ENCODE measurements at places on chromosomes 16 and 17.

- no peak for DNase-seq
Measured at GRCh38 chr17:8059131-8059530, 20.3 kb downstream of the ALOX15B start.

DNA sequence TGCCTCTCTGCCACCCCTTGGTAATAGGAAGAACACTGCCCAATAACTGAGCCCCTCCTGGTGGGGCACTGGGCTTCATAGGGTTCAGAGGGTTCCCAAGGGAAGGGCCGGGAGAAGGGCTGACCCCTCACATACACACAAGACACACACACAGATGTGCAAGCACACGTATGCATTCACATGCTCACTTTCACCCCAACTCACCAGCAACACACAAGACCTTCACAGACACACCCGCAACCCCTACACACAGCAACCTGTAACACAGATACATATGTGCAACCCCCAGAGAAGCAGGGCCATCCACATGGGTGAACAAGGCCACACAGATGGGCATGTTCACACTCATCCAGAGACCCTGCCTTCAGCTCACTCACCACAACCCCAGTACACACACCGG, 225.1 kb downstream of the ZNF423 start:
- DNase-seq, result no peak

GRCh38 chr17:73166731-73167581, 2.1 kb downstream of the SSTR2 start:
- no peak for DNase-seq

GRCh38 chr16:24253192-24253591, 2.9 kb upstream of the CACNG3 start:
- peak; percentile 34 for DNase-seq

- no peak for DNase-seq
Measured at GRCh38 chr17:14672830-14673229, 371.9 kb downstream of the HS3ST3B1 start.

DNA sequence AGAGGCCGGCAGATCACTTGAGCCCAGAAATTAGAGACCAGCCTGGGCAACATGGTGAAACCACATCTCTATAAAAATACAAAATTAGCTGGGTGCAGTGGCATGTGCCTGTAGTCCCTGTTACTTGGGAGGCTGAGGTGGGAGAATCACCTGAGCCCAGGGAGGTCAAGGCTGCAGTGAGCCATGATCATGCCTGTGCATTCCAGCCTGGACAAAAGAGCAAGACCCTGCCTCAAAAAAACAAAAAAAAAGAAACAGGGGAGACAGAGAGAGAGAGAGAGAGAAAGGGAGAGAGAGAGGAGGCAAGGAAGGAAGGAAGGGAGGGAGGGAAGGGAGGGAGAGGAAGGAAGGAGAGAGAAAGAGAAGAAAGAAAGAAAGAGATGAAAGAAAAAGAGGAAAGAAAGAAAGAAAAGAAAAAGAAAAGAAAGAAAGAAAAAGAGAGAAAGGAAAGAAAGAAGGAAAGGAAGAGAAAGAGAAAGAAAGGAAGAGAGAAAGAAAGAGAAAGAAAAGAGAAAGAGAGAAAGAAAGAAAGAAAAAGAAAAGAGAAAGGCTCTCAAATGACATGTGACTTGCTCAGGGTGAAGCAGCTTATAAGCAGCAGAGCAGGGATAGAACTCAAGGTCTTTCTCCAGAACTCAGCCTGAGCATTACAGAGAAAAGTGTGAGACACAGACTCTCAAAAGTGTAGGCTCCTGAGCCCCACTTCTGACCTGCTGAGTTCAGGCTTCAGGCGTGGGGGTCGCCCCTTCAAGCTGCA, 15.5 kb downstream of the CX3CL1 start:
- DNase-seq, result no peak

GRCh38 chr16:11583889-11584565, 2.7 kb downstream of the LITAF start:
- DNase-seq, result no peak

- DNase-seq, result no peak
Measured at GRCh38 chr16:2512735-2513404, 882 bp upstream of the ATP6V0C start.

DNA sequence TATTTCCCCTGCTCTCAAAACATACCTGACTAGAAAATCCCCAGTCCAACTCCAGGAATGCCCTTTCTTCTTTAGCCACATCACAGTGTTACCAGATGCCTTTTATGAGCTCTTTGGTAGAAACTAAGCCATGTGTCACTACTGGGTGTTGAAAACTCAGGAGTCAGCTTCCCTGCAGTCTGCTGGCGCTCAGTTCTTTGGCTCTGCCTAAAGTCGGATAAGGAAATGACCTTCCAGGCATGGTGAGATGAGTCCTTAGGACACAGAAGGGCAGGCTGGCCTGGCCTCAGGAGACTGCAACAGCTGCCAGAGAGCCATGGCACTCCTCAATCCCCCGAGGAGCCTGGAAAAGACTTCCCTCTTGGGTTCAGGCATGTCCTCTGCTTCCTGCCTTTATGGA, 89.1 kb downstream of the CDH13 start:
- no peak for DNase-seq

DNA sequence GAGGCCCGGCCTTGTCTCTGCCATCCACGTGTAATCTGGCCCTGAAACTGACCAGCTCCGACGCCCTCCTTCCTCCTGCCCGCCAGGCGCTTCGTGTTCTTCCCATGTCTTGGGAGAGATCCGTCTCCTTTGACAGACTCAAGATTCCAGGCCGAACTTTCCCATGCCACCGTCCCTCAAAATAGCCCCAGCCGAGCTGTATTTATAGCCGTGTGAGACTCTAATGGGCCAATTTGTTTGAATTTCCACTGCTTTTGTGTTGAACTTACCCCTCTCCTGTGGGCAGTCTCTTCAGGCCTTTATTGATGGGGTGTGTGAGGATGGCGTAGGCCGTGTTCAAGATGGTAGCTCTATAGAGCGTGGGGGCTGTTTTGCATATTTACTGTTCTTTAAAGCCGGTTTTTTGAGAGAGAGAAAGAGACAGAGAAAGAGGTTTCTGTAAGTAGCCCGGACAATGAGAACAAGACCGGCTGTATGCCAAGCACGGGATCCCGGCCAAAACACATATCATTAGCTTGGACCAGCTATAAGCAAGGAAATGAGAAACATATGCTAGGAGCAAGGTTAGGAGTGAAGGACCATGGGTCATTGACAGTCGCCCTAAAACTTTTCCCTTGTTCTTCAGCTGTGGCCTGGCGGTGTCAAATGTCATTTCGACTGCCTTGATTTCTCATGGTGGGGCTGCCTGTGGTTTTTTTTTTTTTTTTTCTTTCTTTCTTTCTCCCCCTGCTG, 124.5 kb upstream of the ZFHX3 start:
- DNase-seq, result no peak

DNA sequence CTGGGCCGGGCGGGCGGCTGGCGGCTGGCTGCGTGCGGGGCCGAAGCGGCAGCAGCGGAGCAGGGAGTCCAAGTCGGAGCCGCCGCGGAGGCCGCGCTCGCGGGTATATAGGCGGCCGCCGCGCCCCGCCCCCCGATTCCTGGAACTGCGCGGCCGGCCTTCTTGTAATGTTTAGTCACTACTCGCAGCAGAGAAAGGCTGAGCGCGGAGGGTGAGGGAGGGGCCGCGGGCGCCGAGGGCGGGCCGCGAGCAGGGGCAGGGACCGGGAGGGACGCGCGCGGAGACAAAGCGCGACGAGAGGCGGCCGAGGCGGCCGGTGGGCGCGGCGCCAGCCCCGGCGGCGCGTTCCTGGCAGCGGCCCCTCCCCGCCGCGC, at the start of gene SOCS3:
SOCS3 (minus strand) TSS at position 81 of the 374 bp plus-strand sequence. CDS start 982 bp downstream, outside the sequence.
- DNase-seq, result peak; percentile 94

GRCh38 chr16:75130150-75130771, 13.7 kb upstream of the LDHD start:
- no peak for DNase-seq

- DNase-seq, result peak; percentile 85
Measured at GRCh38 chr16:85420501-85421337, 192.4 kb upstream of the GSE1 start.

- DNase-seq, result no peak
Measured at GRCh38 chr17:67322042-67322787, 44.2 kb downstream of the PSMD12 start.

- DNase-seq, result no peak
Measured at GRCh38 chr17:6106212-6106611, 36.0 kb downstream of the WSCD1 start.

GRCh38 chr16:1010251-1010650, 28.7 kb downstream of the SOX8 start:
- DNase-seq, result no peak

- DNase-seq, result no peak
Measured at GRCh38 chr16:87924811-87925670, 11.3 kb downstream of the CA5A start.

GRCh38 chr17:10059684-10060211, 138.7 kb downstream of the GAS7 start:
- DNase-seq, result no peak

DNA sequence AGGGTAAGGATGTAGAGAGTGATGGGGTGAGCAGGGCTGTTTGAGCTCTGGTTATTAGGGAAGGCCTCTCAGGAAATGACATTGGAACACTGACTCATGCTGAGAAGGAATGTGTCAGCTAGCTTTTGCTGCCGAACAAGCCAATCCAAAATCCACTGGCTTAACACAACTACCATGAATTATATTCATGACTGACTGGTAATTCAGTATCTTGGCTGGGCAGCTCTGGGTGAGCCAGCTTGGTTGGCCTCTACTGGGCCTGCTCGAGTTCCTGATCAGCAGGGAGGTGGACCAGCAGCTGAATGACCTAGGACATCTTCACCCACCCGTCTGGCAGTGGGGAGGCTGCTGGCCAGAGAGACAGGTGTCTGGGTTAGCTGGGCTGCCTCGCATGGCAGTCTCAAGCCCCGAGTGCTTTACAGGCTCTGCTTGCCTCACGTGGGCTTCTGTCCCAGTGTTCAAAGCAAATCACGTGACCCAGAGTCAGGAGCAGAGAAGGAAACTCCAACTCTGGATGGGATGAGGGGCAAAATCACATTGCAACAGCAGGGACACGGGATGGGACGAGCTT, 209.4 kb downstream of the KATNIP start:
- DNase-seq, result no peak

DNA sequence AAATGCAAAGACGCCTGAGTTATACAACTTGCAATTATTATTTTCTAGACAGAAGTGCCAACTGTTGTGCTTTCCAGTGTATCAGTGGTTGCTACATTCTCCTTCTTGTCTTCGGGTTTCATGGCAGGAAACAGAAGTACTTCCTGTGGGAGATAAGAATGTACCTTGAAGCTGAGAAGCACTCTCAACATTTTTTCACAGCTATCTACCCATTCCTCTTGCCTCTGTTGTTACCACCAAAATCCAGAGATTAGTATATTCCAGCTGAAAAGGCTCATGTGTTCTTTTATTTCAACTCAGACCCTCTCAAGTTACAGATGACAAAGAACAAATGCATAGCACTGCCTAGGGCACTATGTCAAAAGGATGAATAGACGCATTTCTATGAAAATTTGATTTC, 4.8 kb upstream of the ADAT1 start:
- DNase-seq, result no peak

DNA sequence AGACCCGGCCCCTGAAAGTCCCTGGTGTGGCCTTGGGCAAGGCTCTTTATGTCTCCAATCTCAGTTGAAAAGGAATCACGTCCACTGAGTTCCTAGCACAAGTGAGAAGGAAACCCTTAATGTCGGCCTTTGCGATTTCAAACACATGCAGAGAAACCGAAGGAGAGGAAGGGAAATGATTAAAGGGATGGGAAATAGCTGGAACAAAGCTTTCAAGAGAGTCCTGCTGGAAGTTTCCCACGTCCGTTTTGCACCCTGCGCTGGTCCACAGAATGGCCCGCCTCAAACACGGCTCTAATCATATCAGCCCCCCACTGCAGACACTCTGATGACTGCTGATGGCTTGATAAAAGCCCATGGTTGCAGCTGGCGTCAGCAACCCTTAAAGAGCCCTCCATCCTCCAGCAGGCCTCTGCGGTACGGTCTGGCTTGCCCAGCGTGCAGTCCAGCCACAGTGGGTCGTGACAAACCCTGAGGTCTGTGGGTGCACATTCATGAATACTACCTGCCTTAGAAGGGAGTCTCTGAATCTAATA, 765.5 kb upstream of the EEF2KMT start:
- DNase-seq, result no peak

GRCh38 chr17:78933025-78933958, 8.1 kb upstream of the TIMP2 start:
- no peak for DNase-seq

GRCh38 chr17:82458885-82459424, 414 bp downstream of the NARF start:
- peak; percentile 52 for DNase-seq

- no peak for DNase-seq
Measured at GRCh38 chr16:1509307-1510221, 16.4 kb downstream of the TELO2 start.

DNA sequence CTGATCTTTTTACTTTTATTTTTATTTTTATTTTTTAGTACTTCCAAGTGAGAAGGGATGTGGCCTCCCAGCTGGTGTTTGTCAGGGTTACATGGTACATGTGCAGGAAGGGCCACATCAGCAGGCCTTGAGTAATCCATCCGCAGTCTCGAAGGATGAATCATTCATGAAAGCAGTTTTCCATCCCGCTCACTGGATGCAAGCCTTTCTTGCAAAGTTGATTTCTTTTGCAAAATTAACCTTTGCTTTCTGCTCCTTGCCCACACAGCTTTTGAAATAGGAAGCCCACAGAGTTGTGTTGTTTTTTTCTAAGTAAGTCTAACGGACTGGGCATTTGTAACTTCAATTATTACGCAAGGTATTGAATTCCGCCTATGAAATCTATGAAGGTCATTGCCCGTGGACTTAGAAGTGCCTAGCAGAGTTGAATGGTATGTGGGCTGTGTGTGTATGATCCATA, 157.4 kb downstream of the PRKCA start:
- no peak for DNase-seq

DNA sequence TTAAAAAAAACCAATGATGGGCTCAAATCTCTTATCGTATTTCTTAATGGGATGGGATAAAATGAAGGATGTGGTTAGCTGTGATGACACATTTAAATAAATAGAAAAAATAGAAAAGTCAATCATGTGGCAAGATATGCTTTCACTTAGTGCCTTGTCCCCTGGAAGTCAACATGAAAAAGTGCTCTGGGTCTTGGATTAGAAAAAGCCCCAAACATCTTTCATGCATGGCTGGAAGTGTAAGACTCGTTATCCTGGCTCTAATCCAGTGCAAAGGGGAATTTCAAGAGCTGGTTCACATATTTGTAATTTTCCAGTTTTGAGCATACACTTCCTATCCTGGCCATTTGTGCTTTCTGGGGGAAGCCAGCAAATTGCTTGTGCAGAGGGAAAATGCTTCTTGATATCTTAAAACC, 160.9 kb downstream of the MAP2K6 start:
- no peak for DNase-seq

GRCh38 chr17:74746376-74746775, 2.1 kb upstream of the NHERF1 start:
- no peak for DNase-seq

DNA sequence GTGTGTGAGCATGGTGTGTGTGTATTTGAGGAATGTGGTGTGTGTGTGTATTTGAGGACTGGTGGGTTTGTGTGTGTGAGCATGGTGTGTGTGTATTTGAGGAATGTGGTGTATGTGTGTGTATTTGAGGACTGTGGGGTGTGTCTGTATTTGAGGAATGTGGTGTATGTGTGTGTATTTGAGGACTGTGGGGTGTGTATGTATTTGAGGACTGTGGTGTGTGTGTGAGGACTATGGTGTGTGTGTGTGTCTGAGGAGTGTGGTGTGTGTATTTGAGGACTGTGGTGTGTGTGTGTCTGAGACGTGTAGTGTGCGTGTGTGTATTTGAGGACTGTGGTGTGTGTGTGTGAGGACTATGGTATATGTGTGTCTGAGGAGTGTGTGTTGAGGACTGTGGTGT, 18.0 kb upstream of the CACNG1 start:
- no peak for DNase-seq

GRCh38 chr17:50918933-50919296, 52.8 kb upstream of the TOB1 start:
- DNase-seq, result no peak

Measured in endothelial cell (in vitro differentiated cells).